ENCODE measurements at places on chromosomes 2 and 18.

DNA sequence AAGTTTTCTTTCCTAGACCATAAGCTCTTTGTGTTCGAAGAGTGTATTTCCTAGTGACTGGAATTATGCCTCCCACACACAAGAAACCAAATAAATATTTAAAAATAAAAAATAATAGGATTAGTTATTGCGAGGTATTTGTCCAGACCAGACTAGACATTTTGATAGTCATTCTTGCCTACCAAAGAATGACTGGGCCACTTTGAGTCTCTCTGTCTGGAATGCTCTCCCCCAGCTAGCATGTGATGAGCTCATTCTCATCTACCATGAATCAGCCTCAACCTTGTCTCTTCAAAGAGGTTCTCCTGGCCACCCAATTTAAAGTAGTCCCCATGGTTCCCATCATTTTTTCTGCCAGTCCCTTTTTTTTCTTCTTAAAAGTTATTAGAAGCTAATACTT is 13.9 kb upstream of the DSC1 start:
- no peak for DNase-seq

DNA sequence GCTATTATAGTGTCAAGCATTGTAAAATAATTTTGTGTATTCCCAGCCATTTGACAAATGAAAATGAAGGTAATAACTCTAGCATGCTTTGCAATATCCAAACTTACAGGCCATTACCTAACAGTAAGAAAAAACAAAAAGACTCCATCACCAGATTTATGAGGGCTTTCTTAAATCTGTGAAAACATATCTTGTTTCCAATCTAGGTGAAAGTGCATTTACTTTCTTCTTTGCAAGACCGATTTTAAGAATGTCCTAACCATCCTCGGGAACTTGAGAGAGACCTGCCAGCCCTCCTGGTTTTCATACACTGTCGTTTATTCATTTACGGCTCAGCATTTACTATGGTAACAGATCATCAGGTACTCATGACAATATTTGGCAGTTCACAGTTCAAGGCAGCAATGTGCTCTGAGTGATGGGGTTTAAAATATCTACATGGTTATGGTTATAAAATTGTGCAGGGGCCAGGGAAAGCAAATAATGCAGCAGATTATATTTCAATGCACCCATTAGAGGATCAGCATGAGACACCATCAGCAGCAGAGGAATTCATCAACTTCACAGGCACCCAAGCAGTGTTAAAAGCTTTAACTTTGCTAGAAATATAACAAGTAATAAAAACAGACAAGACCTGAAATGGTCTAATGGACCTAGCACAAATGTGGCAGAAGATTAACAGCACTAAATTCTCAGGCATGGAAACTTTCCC is 34.4 kb upstream of the PARD3B start:
- DNase-seq: no peak

GRCh38 chr2:106053116-106053515 is 141.0 kb downstream of the UXS1 start:
- DNase-seq: no peak

DNA sequence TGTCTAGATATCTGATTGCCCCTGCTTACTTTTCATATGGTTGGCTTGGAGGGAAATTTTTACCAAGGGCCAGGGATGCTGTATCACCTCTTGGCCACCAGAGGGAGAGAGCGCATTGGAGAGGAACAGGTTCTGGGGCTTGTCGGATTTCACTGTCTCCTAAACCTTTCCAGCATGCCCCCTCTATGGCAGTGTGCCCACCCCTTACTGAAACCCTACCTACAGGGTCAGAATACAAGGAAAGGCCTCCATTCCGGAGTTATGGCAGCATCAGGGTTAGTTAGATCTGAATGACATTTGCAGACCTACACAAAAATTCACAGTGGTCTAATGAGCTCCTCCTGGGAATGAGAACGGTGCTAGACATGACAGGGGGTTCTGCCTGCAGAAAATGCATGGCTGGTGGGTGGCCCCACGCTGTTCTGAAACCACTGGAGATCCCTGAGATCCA is 5.8 kb downstream of the SLC14A2 start:
- peak; percentile 45 for DNase-seq

GRCh38 chr2:112160283-112161250 is 22.4 kb downstream of the FBLN7 start:
- no peak for DNase-seq
